ENCODE measurements at places on chromosomes 2 and 18. TPM values are rescaled to one million over a fixed set of nuclear protein-coding genes. Genes with fewer than 3 reads are reported as not detected.

DNA sequence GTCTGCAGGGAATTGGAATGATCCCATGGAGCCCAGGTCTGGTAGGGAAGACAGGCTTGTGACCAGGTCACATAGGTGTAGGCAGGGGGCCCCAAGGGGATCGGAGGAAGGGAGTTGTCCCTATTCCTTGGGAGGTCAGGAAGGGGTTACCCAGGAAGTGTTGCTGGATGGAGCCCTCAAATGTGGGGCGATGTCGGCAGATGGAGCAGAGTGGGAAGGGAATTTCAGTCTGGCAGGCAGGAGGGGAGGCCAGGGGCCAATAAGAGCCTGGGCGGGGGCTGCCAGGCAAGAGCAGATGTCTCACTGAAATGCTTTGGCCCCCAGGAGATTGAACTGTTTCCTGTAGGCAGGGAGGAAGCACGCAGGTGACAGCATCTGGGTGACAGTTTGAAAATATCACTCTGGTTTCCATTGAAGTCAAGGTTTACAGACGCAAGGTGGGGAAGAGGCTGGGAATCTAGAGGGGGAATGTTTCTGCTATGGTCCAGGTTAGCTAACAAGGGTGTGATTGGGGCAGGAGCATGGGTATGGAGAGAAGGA is 81.5 kb upstream of the SMAD2 start:
- H3K36me3 ChIP-seq, result no peaks in the 10 kb centered on the region
- H3K4me3 ChIP-seq, result no peak overlapping the region
- no peaks in the 10 kb centered on the region for H3K27me3 ChIP-seq
- DNase-seq, result no peak
- H3K27ac ChIP-seq, result no peak overlapping the region

GRCh38 chr2:218397463-218397819 is 2.2 kb upstream of the CTDSP1 start:
- H3K27ac ChIP-seq, result peak overlapping the region; percentile 99
- DNase-seq, result no peak
- peak overlapping the region; percentile 85 for H3K4me3 ChIP-seq
- peaks cover 36% of the 10 kb centered on the region for H3K4me1 ChIP-seq
- peaks cover 4% of the 10 kb centered on the region for H3K36me3 ChIP-seq

DNA sequence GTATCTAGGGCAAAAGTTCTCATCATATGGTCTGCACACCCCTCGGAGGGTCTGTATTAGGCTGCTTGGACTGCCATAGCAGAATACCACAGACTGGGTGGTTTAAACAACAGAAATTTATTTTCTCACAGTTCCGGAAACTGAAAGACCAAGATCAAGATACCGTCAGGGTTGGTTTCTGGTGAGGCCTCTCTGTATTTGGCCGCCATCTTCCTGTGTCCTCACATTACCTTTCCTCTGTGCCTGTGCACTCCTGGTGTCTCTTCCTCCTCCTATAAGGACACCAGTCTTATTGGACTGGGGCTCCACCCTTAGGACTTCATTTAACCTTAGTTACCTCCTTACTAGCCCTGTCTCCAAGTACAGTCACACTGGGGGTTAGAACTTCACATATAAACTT is 132.5 kb downstream of the NCOA1 start:
- H3K4me3 ChIP-seq, result no peak overlapping the region
- no peak overlapping the region for H3K27ac ChIP-seq
- no peaks in the 10 kb centered on the region for H3K27me3 ChIP-seq
- H3K36me3 ChIP-seq, result no peaks in the 10 kb centered on the region
- no peak for DNase-seq
- H3K4me1 ChIP-seq, result no peaks in the 10 kb centered on the region

DNA sequence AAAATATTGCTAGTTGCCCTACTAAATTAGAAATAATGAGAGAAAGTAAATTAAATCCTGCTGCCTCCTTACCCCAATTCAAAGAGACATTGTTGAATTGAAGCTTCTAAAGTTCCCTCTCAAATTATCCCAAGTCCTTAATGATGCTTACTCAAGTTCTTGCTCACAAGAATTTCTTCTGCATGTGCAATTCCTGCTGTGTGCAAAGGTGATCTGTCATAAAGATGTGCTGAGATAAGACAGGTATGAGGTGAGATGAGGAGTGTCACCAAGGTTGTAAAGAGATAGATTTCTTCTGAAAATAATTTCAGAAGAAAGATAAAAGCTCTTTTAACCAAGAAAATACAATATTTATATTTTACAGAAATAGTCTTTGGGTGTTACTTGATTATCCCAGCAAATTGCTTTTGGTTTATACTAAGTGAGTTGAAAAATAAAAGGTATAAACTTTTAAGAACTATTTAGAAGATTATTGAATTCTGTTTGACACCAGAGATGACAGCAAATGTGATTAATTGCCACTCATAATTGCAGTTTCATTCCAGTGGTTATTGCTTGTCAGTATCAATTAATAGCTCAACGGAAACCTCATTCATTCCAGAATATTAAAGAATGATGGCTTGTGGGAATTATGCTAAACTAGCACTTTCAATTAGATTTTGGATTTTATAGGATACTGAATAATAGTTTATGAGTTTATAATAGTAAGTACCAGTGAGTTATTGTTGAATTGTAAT is 674.3 kb downstream of the STK39 start:
- DNase-seq, result no peak
- no peak overlapping the region for H3K27ac ChIP-seq
- H3K4me3 ChIP-seq, result no peak overlapping the region
- no peaks in the 10 kb centered on the region for H3K36me3 ChIP-seq

The TMEM163 gene
- not detected for total RNA-seq

GRCh38 chr2:54599326-54599710 is 124.1 kb upstream of the EML6 start:
- peaks cover 96% of the 10 kb centered on the region for H3K4me1 ChIP-seq
- no peaks in the 10 kb centered on the region for H3K27me3 ChIP-seq
- no peak overlapping the region for H3K4me3 ChIP-seq
- H3K36me3 ChIP-seq, result no peaks in the 10 kb centered on the region
- no peak overlapping the region for H3K27ac ChIP-seq

The DAW1 gene
- 0.30 TPM for total RNA-seq

- no peaks in the 10 kb centered on the region for H3K27me3 ChIP-seq
- no peak overlapping the region for H3K27ac ChIP-seq
- no peak overlapping the region for H3K4me3 ChIP-seq
- no peak for DNase-seq
- H3K4me1 ChIP-seq, result peaks cover 15% of the 10 kb centered on the region
These were observed 15.6 kb downstream of the BAZ2B start for GRCh38 chr2:159600752-159601151.

DNA sequence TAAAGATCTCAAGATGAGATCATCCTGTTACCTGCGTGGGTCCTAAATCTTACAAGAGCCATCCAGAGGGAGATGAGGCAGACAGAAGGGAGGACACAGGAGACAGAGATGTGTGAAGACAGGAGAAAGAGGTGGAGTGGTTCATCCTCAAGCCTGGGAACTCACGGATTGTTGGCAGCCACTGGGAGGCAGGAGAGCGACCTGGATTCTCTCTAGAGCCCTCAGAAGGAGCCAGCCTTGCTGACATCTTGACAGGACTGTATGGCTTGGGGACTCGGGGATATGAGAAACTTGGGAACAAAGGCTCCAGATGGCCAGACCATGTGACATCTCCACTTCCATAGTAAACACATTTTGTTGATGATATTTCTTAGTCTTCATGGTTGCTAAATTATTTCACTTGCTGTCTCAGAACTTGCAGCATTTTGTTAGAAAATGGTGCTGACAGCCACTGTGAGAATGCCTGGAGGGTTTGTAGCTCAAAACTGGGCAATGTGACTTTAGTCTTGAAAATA is 57.8 kb upstream of the MC2R start:
- no peak overlapping the region for H3K4me3 ChIP-seq
- no peak overlapping the region for H3K27ac ChIP-seq
- no peaks in the 10 kb centered on the region for H3K36me3 ChIP-seq

DNA sequence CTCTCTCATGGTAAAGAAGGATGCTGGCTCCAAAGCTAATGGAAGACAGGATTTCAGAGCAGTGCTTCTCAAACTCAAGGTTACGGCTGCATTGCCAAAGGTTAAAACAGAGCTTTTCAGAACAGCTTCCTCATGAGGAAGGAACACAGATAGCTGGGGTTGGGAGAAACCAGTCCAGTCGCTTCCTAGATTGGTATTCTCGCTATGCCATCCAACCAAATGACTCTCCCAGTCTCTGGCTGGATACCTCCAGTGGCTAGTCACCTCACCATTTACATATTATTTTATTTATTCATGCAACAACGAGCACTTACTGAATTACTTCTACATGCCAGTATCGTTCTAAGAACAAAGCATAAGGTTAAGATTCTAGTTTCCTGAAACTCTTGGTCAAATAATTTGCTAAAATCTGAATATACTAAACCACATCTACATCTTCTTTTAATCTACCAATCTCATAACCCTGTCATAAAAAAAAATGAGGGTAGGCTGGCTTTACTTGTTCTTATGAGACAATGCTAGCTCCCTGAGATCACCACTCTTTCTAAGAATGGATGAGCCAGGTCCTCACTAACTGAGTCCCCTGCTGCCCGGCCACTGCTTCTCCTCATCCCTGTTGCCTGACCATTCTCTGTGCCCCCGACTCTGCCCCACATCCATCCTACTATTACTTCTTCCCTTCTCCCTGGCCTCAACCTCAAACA is 20.4 kb downstream of the KDSR start:
- H3K4me1 ChIP-seq, result no peaks in the 10 kb centered on the region
- peaks cover 95% of the 10 kb centered on the region for H3K36me3 ChIP-seq
- H3K4me3 ChIP-seq, result no peak overlapping the region
- no peaks in the 10 kb centered on the region for H3K27me3 ChIP-seq
- no peak overlapping the region for H3K27ac ChIP-seq

The PTRHD1 gene
- total RNA-seq, result 8.4 TPM

GRCh38 chr2:241412144-241412543 is 56.1 kb downstream of the FARP2 start:
- no peak overlapping the region for H3K4me3 ChIP-seq
- H3K27ac ChIP-seq, result peak overlapping the region; percentile 73
- no peaks in the 10 kb centered on the region for H3K36me3 ChIP-seq

DNA sequence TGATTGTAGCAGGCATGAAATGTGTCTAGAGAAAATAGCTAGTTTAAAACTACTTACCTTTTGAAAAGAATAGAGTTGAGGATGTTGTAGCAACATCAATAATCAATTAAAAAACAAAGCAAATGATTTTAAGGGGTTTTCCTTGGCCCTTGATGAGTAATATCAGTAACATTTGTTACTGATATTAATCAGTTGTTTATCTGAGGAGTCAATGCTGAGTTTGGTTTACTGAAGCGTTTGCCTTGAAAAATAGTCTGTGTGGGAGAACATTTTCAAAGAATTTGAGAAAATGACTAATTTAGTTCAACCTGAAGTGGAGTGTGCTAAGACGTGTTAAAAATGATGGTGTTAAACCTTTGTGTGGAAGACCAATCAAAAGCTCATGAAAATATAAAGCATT is 9.3 kb downstream of the PTH2R start:
- no peaks in the 10 kb centered on the region for H3K4me1 ChIP-seq
- no peaks in the 10 kb centered on the region for H3K36me3 ChIP-seq

The RAPGEF4 gene
- total RNA-seq, result 8.1 TPM

GRCh38 chr2:101860157-101860556 is 131.6 kb upstream of the IL1R2 start:
- H3K4me3 ChIP-seq, result no peak overlapping the region
- no peak for DNase-seq
- H3K4me1 ChIP-seq, result no peaks in the 10 kb centered on the region

DNA sequence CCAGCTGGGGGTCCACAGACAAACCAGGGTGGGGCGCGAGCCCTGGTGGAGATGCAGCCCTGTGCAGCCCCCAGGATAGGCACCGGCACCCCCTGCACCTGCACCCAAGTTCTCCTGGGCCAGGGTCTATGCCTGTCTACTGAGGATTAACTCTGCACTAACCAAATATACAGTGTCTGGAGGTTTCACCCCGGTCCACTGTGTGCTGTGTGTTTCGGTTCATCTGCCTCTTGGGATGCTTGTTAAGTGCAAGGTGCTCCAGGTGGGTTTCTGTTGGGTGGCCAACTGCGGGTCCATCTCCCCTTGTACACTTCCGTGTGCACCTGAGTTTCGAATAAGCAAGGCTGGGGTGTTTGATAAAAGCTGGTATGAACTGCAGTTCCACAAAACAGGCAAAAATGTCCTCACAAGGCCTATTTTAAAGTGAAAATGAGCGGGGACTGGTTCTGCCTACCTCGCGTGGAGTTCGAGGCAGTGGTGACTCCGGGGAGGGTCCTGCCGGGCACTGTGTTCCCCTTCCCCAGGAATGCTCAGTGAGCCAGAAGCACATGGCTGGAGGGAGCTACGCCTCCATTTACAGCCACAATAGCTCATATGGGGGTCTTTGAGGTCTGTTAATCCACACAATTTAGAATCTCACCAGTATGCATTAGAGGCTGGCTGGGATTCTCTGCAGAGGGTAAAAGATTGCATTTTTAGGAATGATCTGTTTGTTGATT is 70.7 kb downstream of the EDAR start:
- no peaks in the 10 kb centered on the region for H3K4me1 ChIP-seq
- no peak overlapping the region for H3K27ac ChIP-seq
- DNase-seq, result no peak
- no peaks in the 10 kb centered on the region for H3K36me3 ChIP-seq
- H3K27me3 ChIP-seq, result no peaks in the 10 kb centered on the region

DNA sequence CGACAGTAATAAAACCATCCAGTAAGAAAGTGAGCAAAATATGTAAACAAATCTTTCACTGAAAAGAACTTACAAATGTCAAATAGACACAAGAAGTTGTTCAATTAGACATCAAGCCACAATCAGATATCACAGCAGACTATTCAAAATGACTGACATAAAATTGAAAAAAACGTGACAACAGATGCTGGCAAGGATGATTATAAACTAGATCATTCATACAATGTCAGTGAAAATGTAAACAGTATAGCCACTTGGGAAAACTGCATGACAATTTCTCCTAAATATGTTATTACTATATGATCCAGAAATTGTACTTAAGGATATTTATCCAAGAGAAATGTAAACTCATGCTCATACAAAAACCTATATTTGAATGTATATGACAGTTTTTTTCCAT is 609.4 kb upstream of the CNTNAP5 start:
- H3K36me3 ChIP-seq, result no peaks in the 10 kb centered on the region
- H3K4me1 ChIP-seq, result no peaks in the 10 kb centered on the region
- DNase-seq, result no peak
- no peak overlapping the region for H3K4me3 ChIP-seq

- DNase-seq, result no peak
- H3K36me3 ChIP-seq, result no peaks in the 10 kb centered on the region
- no peaks in the 10 kb centered on the region for H3K27me3 ChIP-seq
- no peaks in the 10 kb centered on the region for H3K4me1 ChIP-seq
These were observed 1038.3 kb downstream of the DPP10 start for GRCh38 chr2:115480741-115481140.

- H3K27me3 ChIP-seq, result no peaks in the 10 kb centered on the region
- H3K4me1 ChIP-seq, result peaks cover 37% of the 10 kb centered on the region
- H3K27ac ChIP-seq, result peak overlapping the region; percentile 79
- no peak overlapping the region for H3K4me3 ChIP-seq
These were observed 123.7 kb upstream of the PPP1CB start for GRCh38 chr2:28627722-28628480.

The HNMT gene
- total RNA-seq, result 21.8 TPM

The TSPYL6 gene
- not detected for total RNA-seq

DNA sequence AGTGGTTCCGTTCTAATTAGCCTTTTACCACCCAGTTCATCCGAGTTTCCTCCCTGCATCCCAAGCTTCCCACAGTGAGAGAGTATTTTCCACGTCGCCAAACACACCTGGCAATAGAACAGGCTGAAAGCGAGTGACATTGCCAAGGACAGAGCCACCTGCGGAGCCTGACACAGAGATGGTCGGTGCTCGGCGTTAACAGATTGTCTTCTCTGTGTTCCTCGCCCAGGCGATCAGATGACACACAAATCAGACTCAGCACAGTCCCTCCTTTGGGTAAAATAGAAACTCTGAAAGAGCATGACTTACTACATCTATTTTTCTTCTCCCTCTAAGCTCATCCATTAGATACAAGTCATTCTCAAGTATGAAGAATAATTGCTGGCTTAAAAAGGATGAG is 107.7 kb downstream of the CD226 start:
- H3K4me1 ChIP-seq, result no peaks in the 10 kb centered on the region
- no peak overlapping the region for H3K4me3 ChIP-seq
- DNase-seq, result no peak
- H3K27me3 ChIP-seq, result no peaks in the 10 kb centered on the region
- H3K36me3 ChIP-seq, result peaks cover 7% of the 10 kb centered on the region
- no peak overlapping the region for H3K27ac ChIP-seq
